Activated CD4-positive, alpha-beta T cell treated with anti-CD3 and anti-CD28 coated beads for 4 hours (primary cell): ENCODE measurements at places on chromosomes 16 and 17.

DNA sequence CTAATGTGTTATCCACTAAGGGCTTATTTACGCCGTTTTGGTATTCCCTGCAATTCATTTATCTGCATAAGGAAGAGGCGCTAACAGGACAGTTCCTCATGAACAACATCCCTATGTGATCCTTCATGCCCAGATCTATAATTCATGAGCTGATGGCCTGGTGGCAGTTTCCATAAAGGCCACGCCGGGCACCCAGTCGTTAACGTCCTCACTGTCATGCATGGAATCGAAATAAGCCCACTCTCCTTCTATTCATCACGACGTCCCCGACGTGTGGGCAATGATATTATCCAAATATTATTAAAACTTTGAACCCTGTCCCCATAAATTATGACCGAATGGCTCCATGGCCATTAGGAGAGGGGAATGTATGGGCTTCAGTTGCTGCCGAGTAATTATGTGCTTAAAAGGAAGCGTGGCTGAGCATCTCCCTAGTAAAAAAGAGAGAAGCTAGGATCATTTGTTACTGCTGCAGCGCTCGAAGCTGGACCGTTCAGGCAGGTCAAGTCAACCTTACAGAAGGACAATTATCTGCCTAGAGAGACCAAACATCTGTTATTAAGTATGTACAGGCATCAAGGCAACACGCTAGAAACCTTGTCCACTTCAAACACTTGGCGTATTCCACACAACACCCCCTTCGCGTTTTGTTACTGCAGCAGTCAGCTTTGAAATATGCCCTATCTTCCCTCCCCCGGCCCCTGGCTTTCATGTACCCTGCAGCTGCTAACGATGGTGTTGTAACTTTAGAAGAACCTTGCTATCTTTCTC is 94.0 kb upstream of the SALL1 start:
- no peak for DNase-seq

DNA sequence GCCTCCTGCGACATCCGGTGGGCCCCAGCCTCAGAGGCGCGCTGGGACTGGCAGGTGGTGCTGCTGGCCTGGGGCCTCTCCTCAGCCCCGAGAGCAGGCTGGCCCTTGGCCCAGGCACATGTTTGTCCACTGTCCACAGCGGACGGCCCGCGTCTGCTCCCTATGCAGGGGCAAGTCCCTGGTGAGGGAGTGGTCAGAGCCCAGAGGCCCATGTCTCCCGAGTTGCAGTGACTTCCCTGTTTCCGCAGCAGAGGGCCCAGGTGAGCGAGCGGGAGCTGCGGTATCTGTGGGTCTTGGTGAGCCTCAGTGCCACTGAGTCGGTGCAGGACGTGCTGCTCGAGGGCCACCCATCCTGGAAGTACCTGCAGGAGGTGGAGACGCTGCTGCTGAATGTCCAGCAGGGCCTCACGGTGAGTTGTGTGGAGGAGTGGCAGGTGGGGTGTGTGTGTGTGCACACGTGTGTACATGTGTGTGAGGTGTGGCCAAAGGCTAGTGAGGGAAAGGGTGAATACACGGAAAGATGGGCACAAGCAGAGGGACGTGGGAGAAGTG is 10.4 kb downstream of the IL34 start:
- DNase-seq: no peak

GRCh38 chr17:68378268-68379176 is 78.8 kb downstream of the WIPI1 start:
- DNase-seq: no peak

DNA sequence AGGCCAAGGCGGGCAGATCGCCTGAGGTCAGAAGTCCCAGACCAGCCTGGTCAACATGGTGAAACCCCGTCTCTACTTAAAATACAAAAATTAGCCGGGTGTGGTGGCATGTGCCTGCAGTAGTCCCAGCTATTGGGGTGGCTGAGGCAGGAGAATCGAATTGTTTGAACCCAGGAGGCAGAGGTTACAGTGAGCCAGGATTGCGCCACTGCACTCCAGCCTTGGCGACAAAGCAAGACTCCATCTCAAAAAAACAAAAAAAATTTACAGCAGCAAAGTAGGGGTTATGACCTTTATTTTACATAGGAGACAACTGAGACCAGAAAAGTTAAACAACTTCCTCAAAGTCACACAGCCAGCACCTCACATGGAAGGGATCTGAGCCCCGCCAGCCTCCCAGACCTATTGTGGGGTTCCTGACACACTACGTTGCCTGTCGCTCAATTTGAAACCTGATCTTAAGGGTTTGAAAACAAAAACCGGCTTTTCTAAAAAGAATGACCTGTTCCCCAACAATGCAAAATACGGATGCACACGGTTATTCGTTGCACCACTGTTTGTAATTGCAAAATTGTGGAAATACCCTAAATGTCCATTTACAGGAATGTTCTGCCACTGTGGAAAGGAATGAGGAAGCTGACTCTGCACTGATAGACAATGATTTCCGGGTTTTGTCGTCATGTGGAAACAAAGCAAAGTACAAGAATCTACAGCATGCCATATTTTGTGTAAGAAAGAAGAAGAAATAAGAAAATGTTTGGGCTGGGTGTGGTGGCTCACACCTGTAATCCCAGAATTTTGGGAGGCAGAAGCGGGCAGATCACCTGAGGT is 77.2 kb downstream of the CNGB1 start:
- no peak for DNase-seq

DNA sequence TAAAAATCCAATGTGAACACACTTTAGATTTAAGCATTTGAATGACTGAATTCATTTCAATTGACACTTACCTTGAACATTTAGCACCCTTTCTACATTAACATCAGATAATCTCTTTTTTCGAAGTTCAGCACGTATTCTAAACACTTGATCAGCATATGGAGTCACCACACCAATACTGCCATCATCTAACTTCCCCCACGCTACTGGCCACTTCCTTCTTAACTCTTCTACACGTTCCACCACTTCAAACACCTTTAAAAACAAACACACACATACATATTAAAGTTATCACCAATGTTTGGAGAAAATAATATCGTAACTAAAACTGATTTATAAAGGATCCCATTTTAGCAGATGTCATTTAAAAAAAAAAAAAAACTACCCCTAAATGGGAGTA is 93.5 kb downstream of the CACNG1 start:
- DNase-seq: no peak

DNA sequence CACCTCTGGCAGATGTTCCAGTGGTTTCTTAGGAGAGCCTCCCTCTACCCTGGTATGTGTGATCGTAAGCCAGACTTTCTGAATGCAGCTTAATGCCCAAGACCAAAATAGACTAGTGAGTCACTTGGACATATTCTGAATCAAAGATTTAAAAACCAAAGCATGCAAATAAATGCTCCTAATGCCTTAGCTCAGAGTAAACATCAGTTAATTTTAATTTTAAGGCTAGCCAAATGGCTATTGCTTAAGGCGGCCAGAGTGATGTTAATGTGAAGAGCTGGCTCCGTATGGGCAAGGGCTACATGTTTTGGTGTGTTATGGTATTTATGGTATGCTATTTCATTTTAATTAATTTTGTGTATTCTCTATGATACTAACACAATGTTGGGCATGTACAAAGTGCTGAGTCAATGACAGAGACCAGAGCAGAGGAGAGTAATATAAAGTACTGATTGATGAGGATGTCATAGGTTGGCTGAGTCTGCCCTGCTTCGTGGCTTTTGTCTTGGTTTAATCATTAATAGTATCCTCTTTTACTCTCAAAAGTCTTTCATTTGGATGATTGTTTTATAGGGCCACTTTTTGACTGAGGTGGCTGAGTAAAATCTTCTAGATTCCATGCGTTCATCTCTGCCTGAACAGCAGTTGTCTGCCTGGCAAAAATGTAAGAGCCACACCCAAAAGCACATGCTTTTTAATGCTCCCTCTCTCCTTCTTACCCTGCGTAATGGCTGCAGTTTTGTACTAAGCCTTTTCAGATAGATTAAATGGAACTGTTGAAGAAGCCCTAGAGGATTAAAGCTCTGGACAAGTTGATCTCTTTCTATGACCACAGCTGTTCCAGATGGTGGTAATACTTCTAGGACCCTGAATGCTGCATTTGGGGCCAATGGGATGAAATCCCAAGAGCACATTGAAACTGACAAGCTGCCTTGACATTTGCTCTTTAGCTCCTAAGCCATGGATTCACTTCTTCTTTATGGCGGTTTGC is 59.6 kb downstream of the MAP2K6 start:
- no peak for DNase-seq

- DNase-seq: no peak
Observed at GRCh38 chr16:83579436-83579835, 228.3 kb upstream of the HSBP1 start.

DNA sequence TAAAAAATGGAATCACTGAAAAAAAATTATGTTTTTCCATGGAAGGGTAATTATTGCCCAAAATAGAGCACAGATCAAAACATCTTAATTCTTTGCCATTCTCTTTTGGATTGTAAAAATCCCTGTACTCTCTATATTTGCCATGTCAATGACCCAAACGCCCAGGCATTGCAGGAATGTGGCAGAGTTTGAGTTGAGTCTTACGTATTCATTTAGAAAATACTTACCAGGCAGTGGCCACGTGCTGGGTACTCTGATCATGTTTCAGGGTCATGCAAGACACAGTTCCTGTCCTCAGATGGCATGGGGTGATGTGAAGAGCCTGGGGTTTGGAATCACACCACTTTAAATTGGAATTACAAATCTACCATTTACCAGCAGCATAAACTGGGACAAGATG is 267.7 kb downstream of the ABCC12 start:
- no peak for DNase-seq

- DNase-seq: no peak
Observed at GRCh38 chr17:61813211-61813610, 50.1 kb downstream of the BRIP1 start.

DNA sequence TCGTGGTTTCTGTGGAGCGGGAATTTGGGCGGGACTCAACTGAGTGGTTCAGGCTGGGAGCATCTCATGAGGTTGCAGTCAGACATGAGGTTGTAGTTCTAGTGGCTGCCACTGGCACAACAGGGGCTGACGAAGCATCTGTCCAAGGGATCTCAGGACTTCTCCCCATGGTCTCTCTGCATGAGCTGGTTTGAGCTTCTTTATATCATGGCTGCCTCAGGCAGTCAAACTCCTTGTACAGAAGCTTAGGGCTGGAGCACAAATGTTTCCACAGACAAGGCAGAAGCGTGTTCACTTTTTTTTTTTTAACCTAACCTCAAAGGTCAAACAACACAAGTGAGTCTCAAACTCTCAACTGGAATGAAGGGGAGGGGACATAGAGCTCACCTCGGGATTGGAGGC is 243.3 kb downstream of the MSI2 start:
- DNase-seq: no peak

- DNase-seq: no peak
Observed at GRCh38 chr16:88672776-88673175, 9.9 kb upstream of the MVD start.
